ENCODE measurements at places on chromosomes 4 and X. TPM values are rescaled to one million over a fixed set of nuclear protein-coding genes. Genes with fewer than 3 reads are reported as not detected.
A peak's percentile ranks its signal among the peaks of the same experiment; 100 is the strongest.

ELOVL6 gene
- total RNA-seq, result 11.0 TPM

SULT1E1 gene
- 1.9 TPM for total RNA-seq

PRRG3 gene
- total RNA-seq, result not detected

PARM1 gene
- 1.0 TPM for total RNA-seq

SPANXN4 gene
- total RNA-seq, result not detected

NAA11 gene
- not detected for total RNA-seq

LDB2 gene
- 1.5 TPM for total RNA-seq

IL21 gene
- not detected for total RNA-seq

DNA sequence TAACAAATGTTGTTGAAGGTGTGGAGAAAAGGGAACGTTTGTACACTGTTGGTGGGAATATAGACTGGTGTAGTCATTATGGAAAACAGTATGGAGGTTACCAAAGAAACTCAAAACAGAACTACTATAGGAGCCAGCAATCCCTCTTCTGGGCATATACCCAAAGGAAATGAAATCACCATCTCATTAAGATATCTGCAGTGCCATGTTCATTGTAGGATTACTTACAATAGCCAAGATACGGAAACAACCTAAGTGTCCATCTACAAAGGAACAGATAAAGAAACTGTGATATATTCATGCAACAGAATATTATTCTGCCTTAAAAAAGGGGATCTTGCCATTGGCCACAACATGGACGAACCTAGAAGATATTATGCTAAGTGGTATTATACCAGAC, 22.2 kb downstream of the APBB2 start:
- DNase-seq, result no peak

GRCh38 chrX:142601792-142602191, 396.7 kb upstream of the MAGEC2 start:
- no peak for DNase-seq

GRCh38 chr4:178632415-178632814, 1190.2 kb upstream of the AGA start:
- no peak for DNase-seq

GRCh38 chr4:163344147-163345125, 744 bp downstream of the NPY5R start:
- peak; percentile 82 for DNase-seq

- DNase-seq, result no peak
Observed at GRCh38 chr4:173171098-173171497, 2.5 kb downstream of the GALNT7 start.

DNA sequence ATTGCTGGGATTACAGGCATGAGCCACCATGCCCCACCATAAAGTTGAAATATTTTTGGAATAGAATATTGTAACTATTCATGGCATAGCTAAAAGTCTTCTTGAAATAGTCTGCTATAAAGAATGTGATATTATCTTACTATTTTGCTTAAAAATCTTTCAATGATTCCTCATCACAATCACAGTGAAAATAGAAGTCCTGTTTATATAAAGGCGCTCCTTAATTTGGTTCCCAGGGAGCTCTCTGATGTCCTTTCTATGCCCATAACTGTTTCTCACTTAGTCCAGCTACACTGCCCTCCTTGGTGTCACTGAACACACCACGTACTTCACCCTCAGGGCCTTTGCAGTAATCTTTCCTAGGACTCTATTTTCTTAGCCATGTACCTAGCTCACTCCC, 331.7 kb upstream of the GIMD1 start:
- DNase-seq, result no peak

- no peak for DNase-seq
Observed at GRCh38 chrX:43357741-43358140, 298.4 kb upstream of the MAOA start.

DNA sequence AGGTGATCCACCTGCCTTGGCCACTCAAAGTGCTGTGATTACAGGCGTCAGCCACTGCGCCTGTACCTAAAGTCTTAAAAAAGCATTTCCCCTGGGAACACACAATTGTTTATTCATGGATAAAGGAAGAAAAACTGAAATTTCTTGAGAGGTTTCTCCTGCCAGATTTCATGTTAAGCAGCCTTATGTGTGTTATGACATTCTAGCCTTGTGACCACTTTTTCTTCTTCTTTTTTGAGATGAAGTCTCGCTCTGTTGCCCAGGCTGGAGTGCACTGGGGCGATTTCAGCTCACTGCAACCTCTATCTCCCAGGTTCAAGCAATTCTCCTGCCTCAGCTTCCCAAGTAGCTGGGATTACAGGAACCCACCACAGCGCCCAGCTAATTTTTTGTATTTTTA, 57.8 kb upstream of the PLAC8 start:
- no peak for DNase-seq

- DNase-seq, result no peak
Observed at GRCh38 chr4:142238589-142238988, 602.2 kb downstream of the IL15 start.

GRCh38 chr4:173835903-173836302, 305.9 kb upstream of the HAND2 start:
- DNase-seq, result no peak

- DNase-seq, result no peak
Observed at GRCh38 chr4:124307143-124307542, 405.4 kb downstream of the ANKRD50 start.

- no peak for DNase-seq
Observed at GRCh38 chr4:128315756-128316520, 28.3 kb upstream of the PGRMC2 start.

DNA sequence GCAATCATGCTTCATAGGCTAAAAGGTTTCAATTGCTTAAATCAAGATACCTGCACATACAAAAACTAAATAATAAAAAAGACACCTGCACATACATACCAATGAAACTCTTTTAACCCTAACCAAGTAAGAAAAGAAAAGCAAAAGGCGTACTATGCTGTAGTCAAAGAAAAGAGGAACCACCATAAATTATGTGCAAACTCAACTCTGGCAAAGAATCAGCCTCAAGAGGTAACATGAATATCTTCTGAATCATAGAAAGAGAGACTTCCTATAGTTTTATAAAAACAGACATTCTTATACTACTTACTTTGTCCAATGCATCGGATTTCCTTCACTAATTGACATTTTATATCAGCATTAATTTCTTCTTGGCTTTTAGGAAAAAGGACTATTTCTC, 29.3 kb downstream of the MMGT1 start:
- no peak for DNase-seq

DNA sequence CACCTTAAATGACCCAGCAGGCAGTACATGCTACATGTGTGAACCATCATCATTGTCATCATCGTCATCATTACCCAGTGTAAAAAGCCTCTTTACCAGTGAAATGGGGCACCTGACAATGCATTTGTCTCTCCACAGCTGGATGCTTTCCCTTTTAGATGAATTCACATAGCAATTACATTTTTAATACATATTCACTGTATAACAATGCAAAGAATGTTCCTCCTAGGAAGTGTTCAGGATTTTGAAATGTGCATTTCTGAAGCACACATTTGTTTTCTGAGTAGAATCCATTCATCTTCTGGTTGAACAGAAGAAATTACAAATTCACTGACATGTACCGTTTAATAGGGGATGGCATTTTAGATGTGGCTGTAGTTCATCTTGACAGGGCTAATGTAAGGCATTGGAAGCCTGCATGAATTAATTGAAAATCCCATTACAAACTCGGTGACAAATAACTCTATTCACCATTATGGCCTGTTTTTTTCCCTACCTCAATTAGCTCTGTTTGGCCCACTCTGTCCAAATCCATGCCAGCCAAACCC, 111.1 kb downstream of the SH3RF1 start:
- DNase-seq, result no peak

GRCh38 chrX:110987292-110987691, 108.7 kb upstream of the PAK3 start:
- DNase-seq, result no peak

Measured in chondrocyte (in vitro differentiated cells).